RWPE1 (cell line): ENCODE measurements at places on chromosomes 11 and 22.

DNA sequence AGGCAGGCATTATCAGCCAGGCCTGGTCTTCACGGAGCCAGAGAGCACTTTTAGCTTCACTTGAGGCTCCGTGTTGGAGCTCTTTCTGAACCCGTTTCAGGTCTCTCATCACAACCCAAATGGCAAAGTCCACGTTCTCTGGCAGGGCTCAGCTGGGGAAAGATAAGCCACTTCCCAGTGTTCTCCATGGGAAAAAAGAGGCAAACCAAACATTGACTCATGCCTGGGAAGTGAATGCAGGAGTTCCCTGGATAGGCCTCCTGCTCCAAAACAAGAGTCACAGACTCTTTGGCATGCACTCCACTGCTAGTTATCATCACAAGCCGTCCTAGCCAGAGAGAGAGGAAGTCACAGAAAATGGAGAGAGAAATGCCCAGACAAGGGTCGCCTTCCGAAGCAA is 11.6 kb downstream of the OPCML start:
- DNase-seq, result no peak

DNA sequence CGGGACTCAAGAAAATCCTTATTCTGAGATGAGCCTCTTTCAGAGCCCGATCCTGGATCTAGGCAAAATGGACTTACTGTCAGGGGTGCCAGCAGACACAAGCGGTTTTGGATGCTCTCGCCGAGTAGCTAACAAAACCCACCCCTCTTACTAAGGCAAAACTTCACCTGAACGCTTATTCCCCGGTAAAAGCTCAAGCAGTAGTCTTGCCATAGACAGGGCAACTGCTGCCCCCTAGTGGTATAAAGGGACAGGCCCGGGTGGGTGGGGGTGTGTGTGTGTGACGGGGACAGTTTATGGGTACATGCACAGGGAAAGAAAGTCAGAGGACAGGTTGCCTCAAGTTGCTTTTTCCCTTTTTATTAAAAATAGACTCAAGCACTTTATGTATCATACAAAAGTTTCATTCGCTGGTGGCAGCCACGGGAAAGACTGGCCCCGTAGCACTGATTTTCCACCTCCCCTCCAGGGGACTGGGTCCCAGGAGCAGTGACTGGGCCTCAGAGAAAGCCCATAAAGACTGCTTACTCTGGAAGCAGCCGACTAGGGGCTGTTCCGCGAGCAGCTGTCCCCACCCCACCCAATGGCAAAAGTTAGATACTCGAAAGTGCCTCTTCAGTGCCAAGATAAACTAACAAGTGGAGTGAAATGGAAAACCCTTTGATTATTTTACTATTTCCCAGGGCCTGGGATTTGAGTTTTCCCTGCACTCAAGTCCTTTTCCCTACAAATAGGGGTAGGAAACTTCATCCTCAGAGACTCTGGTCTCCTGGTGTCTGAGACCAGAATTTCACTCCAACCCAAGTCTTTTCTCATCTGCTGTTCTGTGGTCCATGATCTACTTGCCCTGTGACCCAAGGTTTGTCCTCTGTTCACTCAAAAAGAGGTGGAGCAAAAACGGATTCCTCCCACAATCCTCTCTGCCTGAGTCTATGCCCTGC is 4.7 kb downstream of the YPEL4 start:
- DNase-seq, result peak; percentile 75

DNA sequence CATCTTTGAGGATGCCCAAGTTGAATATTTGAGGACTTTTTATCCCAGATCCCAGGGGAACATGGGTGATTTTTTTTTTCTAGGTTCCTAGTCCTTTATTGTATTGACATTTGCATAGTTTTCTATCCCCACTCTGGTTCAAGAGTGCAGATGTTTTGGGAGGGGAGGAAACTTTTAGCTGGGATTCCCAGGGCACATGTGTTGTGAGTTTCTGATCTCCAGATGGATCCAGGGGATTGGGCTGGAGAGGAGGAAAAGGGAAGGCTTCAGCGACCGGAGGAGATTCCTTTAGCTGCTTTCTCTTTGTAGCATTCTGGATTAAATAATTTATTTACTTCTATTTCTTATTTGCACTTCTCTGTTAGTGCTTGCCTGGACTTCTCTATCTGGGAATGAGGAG is 14.7 kb upstream of the SORL1-AS1 start:
- no peak for DNase-seq

- no peak for DNase-seq
These were observed 15.6 kb downstream of the GDPD5 start for GRCh38 chr11:75510004-75510722.

GRCh38 chr11:85725510-85726258 is 39.7 kb upstream of the CCDC89 start:
- DNase-seq, result peak; percentile 59

GRCh38 chr11:40100162-40100553 is 1359.3 kb downstream of the LRRC4C start:
- DNase-seq, result no peak

- DNase-seq, result no peak
These were observed 2.9 kb upstream of the FBLN1 start for GRCh38 chr22:45499746-45500145.

GRCh38 chr11:77416357-77416756 is 57.5 kb downstream of the PAK1 start:
- DNase-seq, result no peak

DNA sequence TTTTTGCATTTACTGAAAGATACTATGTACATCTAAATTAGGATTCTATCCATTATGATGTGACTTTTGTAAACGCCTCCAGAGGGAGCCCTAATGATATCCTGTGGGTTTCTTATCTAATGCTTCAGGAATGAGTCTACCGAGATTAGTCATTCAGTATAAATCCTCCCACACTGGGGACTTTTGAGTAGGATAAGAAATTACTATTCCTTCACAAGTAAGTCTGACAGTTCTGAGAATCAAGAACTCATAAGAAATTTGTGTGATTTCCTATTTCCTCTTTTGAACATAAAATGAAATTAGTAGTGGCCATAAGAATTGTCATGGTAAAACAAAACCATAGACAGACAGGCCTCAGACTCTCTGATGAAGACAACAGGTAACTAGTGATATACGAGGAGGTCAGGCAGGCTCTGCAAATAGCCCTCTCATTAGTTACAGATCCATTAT is 10.0 kb upstream of the OR5M1 start:
- DNase-seq, result peak; percentile 72

GRCh38 chr11:47466701-47467250 is 17.8 kb upstream of the RAPSN start:
- no peak for DNase-seq

DNA sequence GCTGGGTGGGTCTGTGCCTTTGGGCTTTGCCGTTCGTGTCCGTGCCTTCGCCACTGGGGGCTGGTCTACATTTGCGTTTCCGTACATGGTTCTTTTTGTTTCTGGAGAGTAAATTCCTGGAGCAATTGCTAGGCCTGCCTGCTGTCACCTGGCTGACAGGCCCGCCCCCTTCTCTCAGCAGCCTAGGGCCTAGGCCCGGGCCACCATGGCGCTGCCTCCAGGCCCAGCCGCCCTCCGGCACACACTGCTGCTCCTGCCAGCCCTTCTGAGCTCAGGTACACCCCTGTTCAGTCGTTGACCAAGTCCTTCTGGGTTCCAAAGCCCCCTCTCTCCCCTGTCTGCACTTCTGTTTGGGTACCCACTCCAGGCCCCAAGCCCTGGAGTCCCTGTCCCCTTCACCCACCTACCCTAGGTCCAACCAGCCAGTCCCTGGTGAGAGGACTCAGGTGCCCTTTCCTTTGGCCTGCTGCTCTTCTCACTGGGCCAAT is 649 bp downstream of the TMEM25 start:
- peak; percentile 22 for DNase-seq

DNA sequence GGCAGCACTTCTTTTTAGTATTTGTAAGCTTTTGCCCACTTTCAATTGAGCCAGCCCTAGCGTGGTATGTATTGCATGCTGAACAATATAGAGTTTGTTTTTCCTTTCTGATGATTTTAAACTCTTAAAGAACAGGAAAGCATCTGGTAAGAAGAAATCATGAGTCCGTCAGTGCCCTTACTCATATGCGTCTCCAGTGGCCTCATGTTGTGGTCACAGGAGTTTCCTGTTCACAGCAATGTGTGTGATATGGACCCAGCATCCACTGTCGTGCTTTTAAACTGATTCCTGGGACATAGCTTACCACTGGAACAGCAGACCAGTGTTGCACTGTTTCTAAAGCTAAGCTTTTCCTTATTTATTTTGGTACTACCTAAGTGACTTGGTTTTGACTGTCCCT is 40.1 kb downstream of the BID start:
- DNase-seq, result no peak

GRCh38 chr11:11374358-11375148 is 21.5 kb upstream of the CSNK2A3 start:
- DNase-seq, result no peak

GRCh38 chr11:126485986-126486635 is 130.6 kb downstream of the ST3GAL4 start:
- no peak for DNase-seq

GRCh38 chr11:132112846-132113245 is 742.4 kb downstream of the NTM start:
- no peak for DNase-seq

- DNase-seq, result peak; percentile 65
These were observed 11.0 kb downstream of the TP53AIP1 start for GRCh38 chr11:128931668-128932067.

- DNase-seq, result no peak
These were observed 55.2 kb upstream of the UBASH3B start for GRCh38 chr11:122600290-122600689.

GRCh38 chr22:30262917-30263741 is 3.5 kb downstream of the OSM start:
- DNase-seq, result peak; percentile 50

GRCh38 chr11:12241401-12241800 is 131.0 kb downstream of the MICAL2 start:
- DNase-seq, result no peak

DNA sequence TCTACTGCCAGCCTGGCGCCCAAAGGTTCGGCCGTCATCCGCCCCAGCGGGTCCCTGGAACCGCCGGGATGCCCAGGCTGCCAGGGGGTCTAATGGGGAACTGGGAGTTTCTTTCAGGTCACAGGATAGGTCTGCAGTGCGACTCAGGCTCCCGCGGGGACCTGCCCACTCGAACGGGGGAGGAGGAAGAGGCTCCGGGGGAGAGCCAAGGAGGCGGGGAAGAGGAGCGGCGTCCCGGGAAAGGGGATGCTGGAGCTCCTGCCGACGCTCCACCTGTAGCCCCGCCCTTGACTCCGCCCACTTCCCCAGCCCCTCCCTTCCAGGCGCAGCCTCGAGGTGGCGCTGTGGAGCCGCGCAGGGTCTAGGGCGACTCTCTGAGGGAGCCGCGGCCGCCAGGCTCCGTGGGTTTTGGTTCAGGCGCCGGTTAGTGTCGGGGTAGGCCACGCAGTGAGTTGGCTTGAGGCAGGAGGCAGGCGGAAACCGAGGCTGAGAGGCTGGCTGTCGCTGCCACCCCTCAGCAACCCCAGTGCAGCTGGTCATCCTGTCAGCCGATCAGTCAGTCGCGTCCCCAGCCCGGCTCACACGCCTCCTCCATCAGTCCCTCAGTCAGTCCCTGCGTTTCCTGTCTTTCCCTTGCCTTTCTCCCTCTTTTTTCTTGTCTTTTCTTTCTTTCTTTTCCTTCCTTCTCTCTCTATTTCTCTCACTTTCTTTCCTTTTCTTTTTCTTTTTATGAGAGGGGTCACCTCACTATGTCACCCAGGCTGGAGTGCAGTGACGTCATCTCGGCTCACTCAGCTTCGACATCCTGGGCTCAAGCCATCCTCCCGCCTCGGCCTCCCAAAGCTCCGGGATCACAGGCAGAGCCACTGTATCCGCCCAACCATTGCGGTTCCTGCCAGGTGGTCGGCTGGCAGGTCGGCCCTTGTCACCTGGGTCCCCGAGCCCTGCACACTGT is 26.4 kb downstream of the YWHAH start:
- DNase-seq, result peak; percentile 85

DNA sequence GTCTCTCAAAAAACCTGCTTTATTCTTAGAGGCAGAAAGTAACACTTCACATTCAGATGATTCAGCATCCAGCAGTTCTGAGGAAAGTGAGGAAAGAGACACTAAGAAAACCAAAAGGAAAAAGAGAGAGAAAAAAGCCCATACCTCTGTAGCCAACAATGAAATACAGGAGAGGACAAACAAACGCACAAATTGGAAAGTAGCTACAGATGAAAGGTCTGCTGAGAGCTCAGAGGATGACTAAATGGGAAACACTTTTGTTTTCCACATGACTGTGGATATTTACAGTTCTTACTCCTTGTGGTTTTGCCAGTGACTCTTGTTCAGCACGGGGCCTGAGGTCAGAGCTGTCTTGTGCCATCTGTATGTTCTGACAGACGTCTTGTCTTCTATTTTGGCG is 3.8 kb downstream of the TIMM8B start:
- no peak for DNase-seq

- no peak for DNase-seq
These were observed 593.5 kb downstream of the TBC1D22A start for GRCh38 chr22:47355776-47356510.

GRCh38 chr11:36308577-36308976 is 12.5 kb downstream of the PRR5L start:
- DNase-seq, result no peak

- no peak for DNase-seq
These were observed 38.2 kb downstream of the TRIOBP start for GRCh38 chr22:37734964-37735451.

DNA sequence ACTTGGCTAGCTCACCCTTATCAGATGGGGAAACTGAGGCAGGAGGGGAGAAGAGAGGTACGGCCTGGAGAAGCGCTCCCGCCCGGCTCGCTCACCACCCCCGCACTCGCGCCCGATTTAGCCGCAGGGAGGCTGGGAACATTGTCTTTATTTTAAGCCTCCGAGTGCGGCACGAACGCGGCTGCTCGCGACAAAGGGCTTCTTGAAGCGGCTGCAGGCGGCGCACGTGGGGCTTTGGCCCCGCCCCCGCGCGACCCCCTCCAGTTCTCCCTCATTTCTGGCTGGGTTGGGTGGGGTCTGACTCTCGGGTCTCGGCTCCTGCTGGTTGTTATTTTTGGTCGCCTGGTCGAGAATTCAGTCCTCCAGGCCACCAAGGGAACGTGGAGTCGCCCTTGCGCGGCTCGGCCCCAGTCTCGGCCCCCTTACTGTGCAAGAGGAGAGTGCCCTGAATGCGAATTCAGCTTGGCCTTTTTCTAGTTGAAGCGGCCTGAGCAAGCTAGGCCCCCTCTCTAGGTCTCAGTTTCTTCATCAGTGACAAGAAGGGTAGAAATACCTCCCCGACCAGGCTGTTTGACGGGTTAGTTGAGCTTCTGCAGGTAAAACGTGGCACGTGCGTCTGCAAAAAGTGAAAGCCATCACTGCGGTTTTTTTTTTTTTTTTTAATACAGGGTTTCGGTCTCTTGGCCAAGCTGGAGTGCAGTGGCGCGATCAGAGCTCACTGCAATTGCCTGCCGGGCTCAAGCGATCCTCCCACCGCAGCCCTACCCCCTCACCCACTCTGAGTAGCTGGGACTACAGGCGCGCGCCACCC is 2.6 kb upstream of the CHRM1 start:
- no peak for DNase-seq

DNA sequence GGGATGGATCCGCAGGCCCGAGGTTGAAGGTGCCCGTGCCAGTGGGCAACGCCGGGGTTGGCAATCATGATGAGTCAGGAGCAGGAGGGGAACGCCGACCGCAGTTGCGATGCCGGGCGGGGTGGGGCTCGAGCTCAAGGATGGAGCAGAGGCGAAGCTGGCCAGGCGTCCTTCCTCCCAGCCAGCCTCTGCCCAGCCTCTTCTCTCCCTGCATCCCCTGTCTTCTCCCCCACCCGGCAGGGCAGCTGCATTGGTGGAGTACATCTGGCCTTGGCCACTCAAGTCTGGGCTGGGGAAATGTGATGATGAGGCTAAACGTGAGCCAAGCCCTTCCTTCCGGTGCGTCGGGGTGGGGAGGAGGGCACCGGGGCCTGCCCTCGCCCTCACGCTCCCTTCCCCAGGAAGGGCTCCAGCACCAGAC is 3.9 kb downstream of the IFITM10 start:
- no peak for DNase-seq
